ENCODE measurements at places on chromosomes 5 and 9.

- no peak for DNase-seq
Measured at GRCh38 chr5:129124608-129125007, 30.1 kb downstream of the ISOC1 start.

DNA sequence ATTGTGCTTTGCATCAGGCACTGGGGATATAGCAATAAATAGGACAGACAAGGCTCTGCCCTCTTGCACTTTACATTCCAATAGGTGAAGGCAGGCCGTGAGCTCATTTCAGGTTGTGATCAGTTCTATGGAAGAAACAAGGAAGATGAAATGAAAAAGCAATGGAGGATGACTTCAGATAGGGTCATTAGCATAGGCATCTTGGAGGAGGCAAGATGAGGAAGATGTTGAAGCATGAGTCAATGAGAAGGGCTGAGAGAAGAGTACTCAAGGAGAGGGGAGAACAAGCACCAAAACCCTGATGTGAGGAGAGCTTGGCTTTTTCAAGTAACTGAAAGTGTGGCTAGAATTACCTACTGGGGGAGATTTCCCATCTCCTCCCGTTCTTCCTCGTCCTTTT, 5.0 kb upstream of the SPARC start:
- no peak for DNase-seq

GRCh38 chr9:28951945-28952344, 1378.7 kb upstream of the C9orf72 start:
- DNase-seq = no peak

- no peak for DNase-seq
Measured at GRCh38 chr5:159034083-159034824, 65.5 kb downstream of the EBF1 start.

DNA sequence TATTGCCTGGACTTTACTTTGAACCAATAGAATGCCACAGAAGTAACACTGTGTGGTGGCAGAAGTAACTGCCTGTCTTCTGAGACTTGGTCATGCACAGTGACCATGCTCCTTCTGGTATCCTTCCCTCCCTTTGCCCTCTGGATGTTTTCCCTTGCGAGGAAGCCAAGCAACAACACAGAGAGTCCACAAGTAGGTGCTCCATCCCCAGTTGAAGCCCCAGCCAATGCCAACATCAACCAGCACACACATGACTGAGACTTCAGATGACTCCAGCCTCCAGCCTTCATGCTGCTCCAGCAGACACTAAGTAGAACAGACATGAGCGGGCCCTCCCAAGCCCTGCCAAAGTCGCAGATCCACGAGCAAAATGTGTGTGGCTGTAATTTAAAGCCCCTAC, 129.6 kb downstream of the EPB41L4A start:
- no peak for DNase-seq

GRCh38 chr5:77438071-77438470, 54.0 kb downstream of the WDR41 start:
- DNase-seq = no peak

DNA sequence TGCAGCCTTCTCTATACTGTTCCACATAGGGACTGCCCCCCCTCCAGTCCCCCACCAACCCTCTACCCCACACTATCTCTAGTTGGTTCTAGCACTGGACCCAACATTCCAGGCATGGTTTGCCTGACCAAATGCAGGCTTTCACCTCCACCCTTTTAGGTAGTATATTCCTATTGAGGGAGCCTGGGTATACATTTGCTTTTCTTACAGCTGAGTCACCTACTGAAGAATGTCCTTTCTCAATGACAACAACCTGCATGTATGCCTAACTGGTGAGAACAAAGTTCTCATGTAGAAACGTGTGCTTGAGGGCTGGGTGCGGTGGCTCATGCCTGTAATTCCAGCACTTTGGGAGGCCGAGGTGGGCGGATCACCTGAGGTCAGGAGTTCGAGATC, 8.2 kb downstream of the TNIP1 start:
- DNase-seq = no peak

- no peak for DNase-seq
Measured at GRCh38 chr5:55072666-55073065, 29.8 kb upstream of the GZMA start.

Measured in stimulated activated CD8-positive, alpha-beta memory T cell treated with anti-CD3 and anti-CD28 coated beads, Interleukin-12 subunit alpha, Interleukin-12 subunit beta, amount 100 ng/mL, for 4 hours (primary cell).